ENCODE measurements at places on chromosomes 5 and 9. TPM values are rescaled to one million over a fixed set of nuclear protein-coding genes. Genes with fewer than 3 reads are reported as not detected.

The PHF24 gene
- total RNA-seq: 93.3 TPM

The SPATA31C1 gene
- 13.5 TPM for total RNA-seq

The FAM221B gene
- total RNA-seq: 7.2 TPM

The INSL4 gene
- 0.16 TPM for total RNA-seq

The STPG3 gene
- total RNA-seq: 14.6 TPM

The TNFSF15 gene
- not detected for total RNA-seq

The WDR38 gene
- total RNA-seq: 7.6 TPM

DNA sequence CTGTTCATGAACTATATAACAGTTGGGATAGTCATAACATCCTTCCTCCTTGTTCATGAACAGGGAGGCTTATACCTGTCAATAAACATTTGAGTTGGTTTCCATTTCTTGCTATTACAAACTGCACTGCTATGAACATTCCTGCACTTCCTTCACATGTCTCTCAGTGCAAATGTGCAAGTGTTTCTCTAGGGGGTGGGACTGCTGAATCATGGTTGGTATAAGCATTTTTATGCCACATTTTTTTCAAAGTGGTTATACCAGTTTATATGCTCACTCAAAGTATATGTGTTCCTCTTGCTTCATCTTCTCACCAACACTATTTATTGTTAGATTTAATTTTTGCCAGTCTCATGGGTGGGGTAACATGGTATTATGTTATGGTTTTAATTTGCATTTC lies 25.8 kb upstream of the TPD52L3 start:
- no peak for DNase-seq

GRCh38 chr5:154309805-154310204 lies 119.3 kb downstream of the GALNT10 start:
- DNase-seq: no peak

- DNase-seq: no peak
Observed at GRCh38 chr9:128078504-128079434, 10.7 kb downstream of the SLC25A25 start.

DNA sequence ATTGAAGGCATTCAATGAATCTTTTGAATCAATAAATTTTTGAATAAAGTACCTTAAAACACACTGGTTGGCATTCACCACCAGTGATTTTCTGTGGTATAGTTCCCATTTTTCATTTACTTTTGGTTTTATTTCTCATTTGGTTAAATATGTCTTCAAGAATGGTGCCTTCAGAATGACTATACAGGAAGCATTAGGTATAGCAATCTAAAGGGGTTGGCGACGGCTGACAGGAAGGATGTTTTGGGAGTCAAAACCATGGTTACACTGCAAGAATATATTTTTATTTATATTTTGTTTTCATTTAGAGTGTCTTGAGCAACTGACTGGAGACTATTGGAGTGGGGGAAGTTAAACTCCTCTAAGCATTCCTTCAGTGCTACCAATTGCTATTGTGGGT lies 235.7 kb downstream of the HTR1A start:
- no peak for DNase-seq

GRCh38 chr9:37324261-37324683 lies 98.2 kb upstream of the GRHPR start:
- no peak for DNase-seq

DNA sequence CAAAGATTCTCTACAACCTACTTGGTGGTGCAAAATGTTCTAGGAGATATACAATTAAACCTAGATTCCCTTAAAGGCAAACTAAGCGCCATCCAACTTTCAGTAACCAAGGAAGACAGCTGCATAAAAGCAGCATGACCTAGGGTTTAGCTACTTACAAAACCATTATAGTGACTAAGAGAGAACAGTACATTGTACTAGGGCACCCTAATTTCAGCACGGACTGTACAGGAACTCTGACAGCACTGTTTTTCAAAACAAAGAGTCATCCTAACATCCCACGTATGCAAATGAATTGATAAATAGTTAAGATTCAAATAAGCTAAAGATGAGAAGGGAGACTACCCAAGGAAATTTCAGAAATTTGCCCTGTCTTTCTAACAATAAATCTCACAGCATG lies 30.0 kb downstream of the STRBP start:
- no peak for DNase-seq

- no peak for DNase-seq
Observed at GRCh38 chr5:134124289-134125038, 10.0 kb downstream of the TCF7 start.

DNA sequence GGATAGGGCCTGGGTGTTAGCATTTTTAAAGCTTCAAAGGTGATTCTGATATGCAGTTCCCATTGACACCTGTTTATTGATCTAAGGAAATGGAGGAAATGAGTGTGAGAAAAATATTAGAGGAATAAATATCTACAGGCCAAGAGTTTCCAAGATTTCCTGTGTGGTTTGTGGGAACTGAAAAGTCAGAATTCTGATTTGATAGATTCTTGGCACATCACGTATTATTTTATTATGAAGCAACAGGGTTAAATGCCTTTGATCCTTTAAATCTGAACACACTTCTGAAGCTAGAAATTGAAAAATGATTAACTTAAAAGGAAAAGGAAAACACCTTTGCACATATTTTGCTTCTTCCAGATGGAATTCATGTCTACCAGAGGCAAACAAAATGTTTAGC lies 113.7 kb downstream of the CD180 start:
- no peak for DNase-seq
